Aorta (tissue), 5 donors: ENCODE measurements at places on chromosomes 1 and 21.

DNA sequence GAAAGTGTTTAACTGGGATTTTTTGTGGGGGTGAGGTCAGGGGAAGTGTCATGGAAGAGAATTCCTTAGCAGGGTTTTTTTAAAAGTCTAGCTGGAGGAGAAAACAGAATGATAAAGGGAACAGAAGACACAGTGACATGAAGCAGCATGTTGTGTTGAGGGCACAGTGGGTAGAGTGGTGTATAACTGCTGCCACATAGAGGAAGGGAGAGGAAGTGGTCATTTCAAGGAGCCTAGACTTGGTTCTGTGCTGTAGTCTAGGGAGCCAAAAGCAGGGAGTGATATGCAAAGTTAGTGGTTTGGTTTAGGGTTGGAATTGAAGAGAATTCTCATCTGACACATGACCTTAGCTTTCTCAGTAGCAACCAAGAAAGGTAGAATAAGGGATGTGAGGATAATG, 10.2 kb downstream of the EEIG2 start:
- no peak for DNase-seq

DNA sequence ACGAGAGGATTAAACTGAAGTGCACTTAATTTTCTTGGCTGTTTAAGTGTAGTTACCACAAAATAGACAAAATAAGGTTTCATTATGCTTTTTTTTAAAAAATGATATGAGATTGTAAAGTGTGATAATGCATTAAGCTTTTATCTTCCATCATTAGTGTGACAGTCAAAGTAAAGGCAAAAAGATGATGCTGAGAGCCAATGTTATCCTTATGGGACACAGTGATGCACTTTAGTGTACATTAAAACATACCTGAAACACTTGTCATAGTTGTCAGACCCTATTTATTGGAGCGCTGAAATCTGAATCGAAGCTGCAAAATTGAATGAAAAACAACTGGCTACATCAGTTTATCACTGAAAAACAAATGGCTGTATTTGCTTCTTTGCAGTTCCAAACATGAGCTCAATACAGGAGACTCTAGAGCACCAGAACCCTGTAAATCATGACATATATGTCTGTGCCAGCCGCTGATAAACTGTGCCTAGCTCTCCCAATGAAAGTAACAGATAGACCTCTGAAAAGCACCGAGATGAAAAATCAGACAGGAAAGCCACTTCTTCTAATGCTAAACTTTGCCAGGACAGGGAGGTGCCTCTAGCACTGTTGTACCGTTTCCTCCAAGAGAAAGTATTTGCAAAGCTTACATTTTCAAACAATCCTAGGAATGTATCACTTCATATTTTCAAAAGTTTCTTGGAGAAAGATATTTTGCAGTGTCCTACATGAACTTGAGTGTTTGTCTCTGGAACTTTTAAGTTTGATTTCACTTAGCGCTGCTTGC, 120.7 kb upstream of the TMPRSS15 start:
- DNase-seq, result no peak

GRCh38 chr1:171266930-171267329, 18.6 kb downstream of the FMO1 start:
- no peak for DNase-seq

GRCh38 chr1:55399346-55399745, 184.2 kb upstream of the USP24 start:
- DNase-seq, result no peak

DNA sequence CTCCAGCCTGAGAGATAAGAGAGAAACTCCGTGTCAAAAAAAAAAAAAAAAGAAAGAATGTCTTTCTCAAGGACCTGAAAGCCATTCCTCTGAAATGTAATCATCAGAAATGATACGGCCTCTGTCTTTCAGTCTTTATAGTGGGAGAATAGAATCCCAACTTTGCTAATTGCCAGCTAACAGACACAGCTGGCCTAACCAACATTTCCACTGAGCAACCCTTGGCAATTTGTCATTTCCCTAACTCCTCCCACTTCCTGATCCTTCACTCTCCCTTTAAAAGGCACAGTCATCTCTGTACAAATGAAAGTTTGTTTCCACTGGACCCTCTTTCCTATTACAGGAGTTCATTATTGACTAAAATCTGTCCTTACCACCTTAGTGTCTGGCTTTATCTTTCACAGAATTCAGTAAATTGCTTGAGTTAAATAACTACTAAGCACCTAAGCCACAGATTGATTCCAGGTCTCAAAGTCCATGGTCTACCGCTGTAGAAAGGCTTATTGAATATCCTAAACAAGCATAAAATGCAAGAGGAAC, 4.3 kb upstream of the CBR1 start:
- no peak for DNase-seq
